Stimulated activated CD8-positive, alpha-beta memory T cell treated with anti-CD3 and anti-CD28 coated beads, Interleukin-4, amount 100 ng/mL, for 1 hour (primary cell): ENCODE measurements at places on chromosomes 11 and 22.

- peak; percentile 15 for DNase-seq
Observed at GRCh38 chr11:5624489-5625279, at the start of gene TRIM34. Gene TRIM34 (plus strand): TSS chr11:5625001. CDS start chr11:5632332, 7,331 bp downstream.

DNA sequence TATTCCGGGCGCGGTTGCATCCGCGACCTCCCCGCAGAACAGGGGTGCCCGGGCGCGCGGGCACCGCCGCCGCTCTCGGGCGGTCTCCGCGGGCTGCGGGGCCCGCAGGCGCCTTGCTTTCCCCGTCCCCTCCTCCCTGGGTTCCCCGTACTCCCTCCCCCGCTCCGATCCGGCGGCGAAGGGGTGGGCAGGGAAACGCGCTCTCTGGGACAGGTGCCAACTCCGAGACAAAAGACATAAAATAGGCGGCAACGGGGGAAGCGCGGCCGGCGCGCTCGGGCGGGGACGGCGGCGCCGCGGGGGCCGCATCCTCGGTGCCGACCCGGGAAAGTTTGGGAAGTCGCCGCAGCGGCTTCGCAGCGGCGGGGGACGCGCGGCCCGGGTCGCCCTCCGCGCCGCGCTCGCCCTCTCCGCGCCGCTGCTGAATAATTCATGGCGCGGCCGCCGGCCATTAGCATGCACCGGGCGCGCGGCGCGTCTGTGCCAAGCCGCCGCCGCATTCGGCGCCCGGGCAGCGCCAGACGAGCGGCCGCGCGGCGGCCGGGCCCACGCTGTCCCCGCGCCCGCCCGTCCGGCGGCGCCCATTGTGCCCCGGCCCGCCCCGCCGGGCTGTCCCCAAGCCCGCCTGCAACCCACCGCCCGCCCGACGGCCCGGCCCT lies 78.7 kb upstream of the PPARA start:
- no peak for DNase-seq

DNA sequence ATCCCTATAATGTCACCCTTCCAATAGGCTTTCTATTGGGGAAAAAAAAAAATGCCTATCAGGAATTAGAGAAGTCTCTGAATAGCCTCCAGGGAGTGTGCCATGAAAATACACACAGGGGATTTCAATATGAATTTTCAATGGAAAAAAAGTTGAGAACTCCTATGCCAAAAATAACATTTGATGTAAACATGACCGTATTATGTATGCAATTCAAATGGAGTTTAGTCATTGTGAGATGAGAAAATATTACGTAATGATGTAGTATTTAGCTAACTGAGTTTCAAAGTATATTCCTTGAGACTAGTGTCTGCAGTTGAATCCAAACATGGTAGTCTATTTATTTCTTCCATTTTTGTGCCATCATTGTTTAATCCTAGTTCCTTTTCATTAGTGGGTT lies 182.3 kb downstream of the BLID start:
- no peak for DNase-seq

GRCh38 chr11:3193373-3194015 lies 25.1 kb downstream of the MRGPRG start:
- DNase-seq: no peak

GRCh38 chr11:133956650-133957633 lies at the start of gene IGSF9B:
Gene IGSF9B (minus strand): TSS chr11:133956968. CDS start chr11:133956754, 214 bp downstream.
- DNase-seq: peak; percentile 82

DNA sequence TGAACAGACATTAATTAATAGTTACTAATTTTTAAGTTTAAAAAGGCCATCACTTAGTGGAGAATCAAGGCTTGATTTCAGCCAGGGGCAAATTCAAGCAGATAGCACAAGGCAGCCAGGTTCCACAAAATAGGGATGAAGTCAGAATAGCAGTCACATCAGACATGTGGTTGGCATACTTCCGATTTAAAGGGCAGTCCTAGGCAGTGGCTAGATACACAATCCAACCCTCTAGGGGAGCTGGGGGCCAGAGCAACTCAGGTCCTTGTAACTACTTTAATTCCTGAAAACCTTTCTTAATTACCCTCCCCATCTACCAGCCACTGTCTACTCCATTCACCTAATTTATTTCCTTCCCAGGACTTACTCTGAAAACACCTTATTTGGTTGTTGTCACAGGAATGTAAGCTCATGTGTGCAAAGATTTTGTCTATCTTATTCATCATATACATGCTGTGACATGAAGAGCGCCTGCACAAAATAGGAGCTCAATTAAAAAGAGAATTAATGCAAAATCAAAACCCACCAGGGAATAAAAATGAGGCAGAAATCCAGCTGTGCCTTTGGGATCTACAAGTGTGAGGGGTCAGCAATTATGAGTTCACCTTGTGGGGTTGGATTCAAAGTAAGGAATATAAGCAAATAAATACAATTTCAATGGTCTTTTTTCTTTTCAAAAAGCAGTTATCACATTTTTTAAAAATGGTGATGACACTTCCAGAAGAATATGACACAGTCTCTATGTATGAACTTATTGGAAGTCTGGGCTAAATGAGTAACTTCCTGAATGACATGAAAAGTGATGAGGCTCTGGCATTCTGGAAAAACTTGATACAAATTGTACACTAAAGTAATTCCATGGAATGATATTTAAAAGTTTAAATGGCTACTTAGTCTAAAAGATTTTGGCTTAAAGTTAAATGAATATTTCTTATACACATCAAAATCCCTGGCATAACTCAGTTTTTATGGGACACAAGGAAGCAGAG lies 53.8 kb downstream of the COPB1 start:
- DNase-seq: no peak

DNA sequence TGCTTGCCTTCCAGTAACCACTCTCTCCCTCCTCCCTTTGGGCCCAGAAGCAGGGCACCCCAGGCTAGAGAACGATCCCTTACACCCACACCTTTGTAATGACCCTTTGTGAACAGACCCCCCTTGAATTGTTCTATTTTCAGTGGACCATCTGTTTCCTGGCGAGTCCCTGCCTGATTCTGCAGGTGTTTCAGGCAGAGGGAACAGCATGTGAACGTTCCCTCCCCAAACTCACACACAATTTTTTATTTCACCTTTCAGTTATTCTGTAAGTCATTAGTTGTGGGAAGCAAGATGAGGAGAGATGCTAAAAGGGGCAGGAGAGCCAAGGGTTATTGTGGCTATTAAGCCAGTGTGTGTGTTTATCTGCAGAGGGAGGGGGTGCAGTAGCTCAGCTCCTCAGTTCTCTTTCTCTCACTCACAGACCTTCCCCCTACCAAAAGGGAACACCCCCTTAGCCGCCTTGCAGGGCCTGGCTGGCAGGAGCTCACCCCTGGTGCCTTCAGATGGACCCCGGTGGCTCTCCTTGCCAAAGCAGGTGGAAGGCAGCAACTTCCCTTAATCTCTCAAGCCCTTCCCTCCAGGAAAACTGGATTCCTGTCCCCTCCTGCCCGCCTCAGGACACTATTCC lies 64.8 kb upstream of the SPON1 start:
- DNase-seq: no peak

DNA sequence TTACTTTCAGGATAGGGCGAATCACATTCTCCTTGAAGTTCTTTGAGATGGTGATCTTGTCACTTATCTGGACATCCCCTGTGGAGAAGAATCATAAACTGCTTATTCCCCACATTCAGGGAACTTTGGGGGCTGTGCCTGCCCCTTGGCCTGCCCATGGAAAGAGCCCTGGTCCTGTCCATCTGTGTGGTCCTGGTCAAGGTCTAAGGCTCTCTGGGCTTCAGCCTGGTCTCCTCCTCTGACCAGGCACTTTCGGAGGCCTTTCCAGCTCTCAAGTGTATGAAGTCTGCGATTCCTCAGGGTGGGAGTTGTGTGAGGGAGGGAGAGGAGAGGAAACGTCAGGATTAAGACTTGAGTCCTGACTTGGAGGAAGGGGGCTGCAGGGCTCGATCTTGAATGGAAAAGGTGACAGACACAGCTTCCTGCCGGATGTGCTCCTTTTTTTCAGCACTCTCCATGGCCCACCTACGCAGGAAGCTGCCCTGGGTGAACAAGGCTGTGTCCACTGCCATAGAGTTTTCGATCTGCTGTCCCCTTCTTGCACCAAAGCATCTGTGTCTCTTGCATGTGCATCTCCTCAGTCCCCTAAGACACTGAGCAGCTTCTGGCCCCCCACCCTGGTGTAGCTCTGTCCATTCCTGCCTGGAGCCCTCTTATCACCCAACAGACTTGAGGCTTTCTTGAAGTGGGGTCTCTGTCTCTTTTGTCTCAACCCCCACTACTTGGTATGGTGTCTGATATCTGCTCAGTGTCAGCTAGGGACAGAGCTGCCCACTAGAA lies 50.8 kb upstream of the PHOX2A start:
- DNase-seq: no peak

DNA sequence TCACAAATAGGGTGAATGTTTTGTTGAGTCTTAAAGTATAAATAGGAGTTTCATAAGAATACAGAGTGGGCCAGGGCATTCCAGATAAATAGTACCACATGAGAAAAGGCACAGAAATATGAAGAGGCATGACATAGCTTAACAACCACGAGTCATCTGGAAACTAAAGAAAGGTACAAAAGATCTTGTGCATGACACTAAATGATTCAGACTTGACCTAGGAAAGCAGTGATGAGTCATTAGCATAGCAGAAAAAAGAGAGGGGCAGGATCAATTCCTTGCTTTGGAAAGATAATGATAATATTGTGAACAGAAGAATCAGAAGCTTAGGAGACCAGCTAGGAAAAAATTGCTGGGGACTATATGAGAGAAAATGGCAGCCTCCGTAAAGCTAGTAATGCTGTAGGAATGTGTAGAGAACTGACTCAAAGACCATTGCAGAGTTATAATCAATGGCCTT lies 47.6 kb upstream of the FIBIN start:
- DNase-seq: no peak

- DNase-seq: no peak
Observed at GRCh38 chr22:45009606-45010531, at the start of gene PHF21B. Gene PHF21B (minus strand): TSS chr22:45010005. CDS start chr22:45009549, 456 bp downstream.

- DNase-seq: no peak
Observed at GRCh38 chr11:69909561-69910518, 90.6 kb upstream of the FGF3 start.

- no peak for DNase-seq
Observed at GRCh38 chr22:35656284-35656752, 8.1 kb downstream of the APOL6 start.

- DNase-seq: no peak
Observed at GRCh38 chr22:43308060-43308830, 34.9 kb downstream of the SCUBE1 start.

GRCh38 chr22:35275580-35275979 lies 18.3 kb downstream of the HMGXB4 start:
- DNase-seq: no peak

- no peak for DNase-seq
Observed at GRCh38 chr11:91078221-91078620, 855.4 kb upstream of the CHORDC1 start.

- DNase-seq: no peak
Observed at GRCh38 chr11:16191212-16191867, 165.0 kb downstream of the SOX6 start.

- no peak for DNase-seq
Observed at GRCh38 chr11:128701086-128701485, 7.2 kb downstream of the FLI1 start.

DNA sequence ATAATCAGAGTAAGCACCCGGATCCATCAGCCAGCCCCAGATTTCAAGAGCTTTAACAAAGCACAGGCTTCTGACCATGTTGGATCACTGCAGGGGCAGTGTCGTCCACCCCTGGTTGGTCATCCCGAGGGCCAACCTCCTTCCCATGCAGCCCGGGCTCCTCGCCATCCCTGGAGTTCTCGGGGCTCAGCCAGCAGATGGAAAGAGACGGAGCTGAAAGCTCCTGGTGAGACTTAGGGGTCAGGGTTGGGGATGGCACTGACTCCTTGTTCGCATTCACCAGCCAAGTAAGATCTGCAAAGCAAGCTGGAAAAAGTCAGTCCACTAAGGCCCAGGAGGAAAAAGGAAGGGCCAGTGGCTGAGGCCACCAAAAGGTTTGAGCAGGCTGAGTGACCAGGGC lies 888.9 kb downstream of the BRD1 start:
- no peak for DNase-seq

DNA sequence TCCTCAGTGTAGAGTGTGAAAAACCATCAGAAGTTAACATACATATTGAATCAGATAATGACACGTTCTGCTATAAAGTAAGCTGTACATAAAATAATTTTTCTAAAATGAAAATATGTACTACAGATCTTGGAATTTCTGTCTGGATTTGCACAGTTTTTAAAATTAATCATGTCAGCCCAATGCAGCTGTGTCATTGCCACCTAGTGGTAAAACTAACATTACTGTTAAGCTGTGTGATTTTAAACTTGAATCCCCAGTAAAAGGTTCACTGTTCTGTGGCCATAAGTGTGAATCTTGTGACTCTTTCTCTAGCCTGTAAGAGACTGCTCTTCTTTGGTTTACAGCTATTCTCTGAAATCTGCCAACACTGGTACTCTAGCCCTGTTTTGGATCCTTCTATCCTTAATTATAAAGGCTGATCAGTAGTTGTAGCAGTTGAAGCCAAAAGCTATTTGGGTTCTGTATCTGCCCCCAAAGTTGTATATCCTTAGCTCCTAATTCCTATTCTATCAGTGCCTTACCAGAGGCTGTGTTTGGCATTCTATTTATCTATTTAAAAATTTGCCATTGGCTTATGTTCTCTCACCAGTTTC lies 4.0 kb downstream of the JRKL start:
- no peak for DNase-seq
